ENCODE measurements at places on chromosomes 2 and 18.

DNA sequence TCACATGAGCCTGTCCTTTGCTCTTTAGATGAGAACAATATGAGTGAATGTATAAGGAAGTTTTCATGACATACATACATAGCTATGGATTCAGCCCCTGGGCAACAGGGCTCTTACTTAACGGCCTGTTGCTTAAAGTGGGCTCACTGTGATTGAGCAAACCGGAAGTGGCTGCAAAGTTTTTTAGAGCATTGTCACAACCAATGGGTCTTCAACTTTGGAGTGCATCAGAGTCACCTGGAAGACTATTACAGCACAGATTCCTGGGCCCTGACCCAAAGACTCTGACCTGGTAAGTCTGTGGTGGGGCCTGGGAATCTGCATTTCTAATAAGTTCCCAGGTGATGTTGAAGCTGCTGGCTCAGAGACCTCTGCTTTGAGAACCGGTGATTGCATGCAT is 106.3 kb upstream of the SEC11C start:
- no peak for DNase-seq

- DNase-seq: no peak
Measured at GRCh38 chr2:108855194-108855593, 68.6 kb downstream of the CCDC138 start.

- DNase-seq: no peak
Measured at GRCh38 chr2:216181351-216181750, 72.2 kb downstream of the XRCC5 start.

DNA sequence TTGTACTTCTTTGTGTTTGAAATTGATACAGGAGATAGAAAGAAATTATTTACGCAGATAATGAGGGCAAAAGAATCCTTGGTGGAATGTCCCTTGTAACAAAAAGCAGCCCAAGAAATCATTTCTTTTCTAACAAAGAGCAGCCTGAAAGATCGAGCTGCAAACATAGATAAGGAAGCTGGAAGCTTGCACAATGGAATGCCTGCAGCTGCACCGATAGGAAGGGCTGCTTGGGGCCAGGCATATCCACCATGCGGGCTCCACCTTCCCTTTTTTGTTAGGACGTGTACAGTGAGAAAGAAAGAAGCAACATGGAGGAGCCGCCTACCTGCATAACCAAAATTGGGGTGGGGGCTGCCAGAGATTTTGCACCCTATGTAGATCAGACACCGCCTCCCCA is 568.7 kb downstream of the METTL4 start:
- no peak for DNase-seq

- DNase-seq: no peak
Measured at GRCh38 chr18:22846088-22846683, 86.9 kb upstream of the RBBP8 start.

DNA sequence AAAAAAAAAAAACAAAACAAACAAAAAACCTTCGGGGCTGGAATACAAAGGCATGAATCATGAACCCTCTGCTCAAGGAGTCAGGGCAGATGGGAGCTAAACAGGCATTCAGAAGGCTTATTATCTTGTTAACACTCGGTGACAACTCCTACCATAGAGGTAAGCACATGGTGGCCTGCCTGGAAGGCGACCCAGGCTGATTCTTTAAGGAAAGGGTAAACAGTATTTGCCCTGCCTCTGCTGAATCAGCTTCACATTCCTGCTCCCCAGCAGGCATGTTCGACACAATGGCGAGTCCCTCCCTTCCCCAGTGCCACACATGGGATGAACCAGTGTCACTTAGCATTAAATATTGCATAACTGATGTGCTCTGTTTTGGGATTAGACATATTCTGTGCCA is 191.9 kb downstream of the ARL4C start:
- DNase-seq: no peak

GRCh38 chr2:71833855-71834560 is 313.7 kb downstream of the CYP26B1 start:
- DNase-seq: no peak

DNA sequence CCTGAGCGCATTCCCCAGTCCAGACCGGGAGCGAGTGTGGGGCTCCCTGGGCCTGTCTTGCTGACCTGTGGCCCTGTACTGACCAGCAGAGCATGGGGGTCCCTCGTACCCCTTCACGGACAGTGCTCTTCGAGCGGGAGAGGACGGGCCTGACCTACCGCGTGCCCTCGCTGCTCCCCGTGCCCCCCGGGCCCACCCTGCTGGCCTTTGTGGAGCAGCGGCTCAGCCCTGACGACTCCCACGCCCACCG is 5.3 kb downstream of the NEU4 start:
- no peak for DNase-seq

- DNase-seq: no peak
Measured at GRCh38 chr2:99710721-99711120, 220.9 kb upstream of the REV1 start.

DNA sequence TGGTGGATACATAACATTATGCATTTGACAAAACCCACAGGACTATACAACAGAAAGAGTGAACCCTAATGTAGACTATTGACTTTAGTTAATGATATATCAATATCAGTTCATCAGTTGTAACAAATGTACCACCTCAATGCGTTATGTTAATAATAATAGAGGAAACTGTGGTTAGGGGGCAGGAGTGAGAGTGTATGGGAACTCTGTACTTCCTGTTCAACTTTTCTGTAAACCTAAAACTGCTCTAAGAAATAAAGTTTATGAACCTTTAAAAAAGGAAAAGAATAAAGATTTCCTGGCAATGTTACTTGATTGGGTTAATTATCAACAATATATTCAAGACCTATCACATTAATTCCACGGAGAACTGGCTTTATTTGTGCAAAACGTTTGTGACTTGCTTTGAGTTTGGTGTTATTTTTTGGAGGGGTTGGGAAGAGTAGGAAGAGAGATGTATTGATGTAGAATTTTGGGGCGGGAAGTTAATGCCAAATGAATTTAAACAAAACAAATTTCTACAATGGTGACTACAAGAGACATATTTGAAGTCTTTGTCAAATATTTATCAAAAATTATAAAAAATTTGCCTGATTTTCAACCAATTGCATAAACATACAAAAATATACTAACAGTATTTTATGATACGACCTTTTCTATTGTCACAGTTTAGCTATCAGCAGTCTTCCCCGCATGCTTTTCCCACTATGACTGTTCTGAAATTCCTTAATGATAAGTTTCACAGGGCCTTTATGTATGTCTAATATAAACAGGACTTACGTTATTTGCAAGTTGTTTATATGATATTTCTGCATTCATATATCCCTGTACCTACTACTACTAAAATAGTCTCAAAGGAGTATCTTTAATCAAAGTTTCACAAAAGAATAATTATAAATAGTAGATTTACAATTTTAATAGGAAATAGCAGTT is 2.1 kb upstream of the RTN4 start:
- DNase-seq: no peak

DNA sequence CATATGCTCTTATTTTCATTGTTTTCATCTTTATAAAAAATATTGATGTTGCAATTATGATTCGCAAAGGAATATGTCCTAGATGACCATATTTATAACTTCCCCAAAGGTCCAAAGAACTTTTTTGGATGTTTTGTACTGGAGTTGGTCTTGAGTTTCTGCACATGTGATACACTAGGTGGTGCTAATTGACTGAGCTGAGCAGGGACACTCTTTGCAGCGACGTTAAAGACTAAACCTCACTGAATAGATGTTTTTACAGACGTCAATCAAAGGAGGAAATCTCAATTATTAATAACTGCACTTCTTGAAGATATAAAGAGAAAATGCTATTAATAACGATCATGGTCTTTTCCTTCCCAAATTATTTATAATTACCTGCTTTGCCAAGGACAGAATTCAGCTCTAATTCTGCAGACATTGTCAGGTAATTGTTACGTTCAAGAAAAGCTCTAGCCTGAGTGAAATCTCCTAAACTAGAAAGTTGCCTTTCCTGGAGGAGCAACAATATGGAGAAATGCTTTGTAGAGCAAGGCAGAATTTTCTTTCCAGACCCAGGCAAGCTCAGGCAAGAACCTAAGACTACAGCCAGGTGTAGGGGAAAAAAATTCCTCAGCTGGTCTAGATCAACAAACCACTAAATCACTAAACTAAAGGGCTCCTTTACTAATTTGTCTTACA is 119.3 kb upstream of the RBBP8 start:
- DNase-seq: no peak

DNA sequence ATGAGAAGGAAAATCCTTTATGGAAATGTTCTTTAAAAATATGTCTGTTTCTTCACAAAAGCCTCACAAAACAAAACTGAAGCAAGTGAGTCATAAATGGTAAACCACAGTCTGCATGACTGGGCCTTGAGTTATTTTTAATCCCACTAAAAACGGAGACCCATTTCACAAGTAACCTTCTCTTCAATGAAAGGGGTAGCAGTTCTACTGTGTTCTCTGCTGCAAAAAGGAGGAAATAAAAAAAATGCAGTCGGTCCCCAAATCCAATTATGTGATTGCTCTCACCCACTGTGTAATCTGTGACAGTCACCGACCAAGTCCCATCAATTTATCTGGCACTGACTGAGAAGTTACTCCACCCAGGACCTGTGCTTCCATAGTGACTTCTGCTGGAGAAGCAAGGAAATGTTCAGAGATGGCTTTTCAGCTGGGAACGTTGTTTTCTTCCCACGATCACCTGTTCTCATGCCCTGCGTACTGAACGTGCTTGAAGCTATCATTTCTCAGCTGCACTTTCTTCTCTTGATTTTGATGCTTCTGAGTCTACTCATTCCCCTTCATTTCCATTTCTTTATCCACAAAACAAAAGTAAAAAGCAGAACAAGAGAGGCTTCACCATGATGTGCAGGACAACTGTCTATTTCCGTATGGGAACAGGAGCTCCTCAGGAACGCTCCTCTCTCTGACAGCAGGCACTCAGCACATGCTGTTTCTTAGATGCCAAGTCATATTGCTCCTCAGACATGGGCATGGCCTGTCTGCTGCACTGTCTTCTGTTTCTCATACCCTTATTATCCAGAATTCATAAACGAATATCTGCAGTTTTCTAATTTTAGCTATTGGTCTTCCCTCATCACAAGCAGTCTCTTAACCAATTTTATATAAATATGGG is 80.0 kb upstream of the TMEM200C start:
- no peak for DNase-seq

DNA sequence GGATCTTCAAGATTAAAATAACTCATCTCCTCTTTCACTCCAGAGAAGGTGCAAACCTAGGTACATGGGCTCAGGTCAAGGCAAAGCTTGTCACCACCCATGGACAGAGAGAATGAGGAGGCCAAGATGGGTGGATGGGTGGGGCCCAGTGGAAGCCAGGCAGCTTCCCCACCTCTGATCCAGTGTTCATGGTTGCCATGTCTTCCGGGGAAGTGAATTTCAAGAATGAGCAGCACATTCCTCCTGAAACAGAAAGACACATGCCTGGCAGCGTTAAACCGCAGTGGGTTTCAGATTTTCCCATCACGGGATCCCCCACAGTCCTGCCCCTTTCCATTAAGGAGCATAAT is 301.7 kb downstream of the EIPR1 start:
- no peak for DNase-seq

GRCh38 chr2:75607400-75607798 is 39.2 kb upstream of the MRPL19 start:
- no peak for DNase-seq

GRCh38 chr2:66661253-66662173 is 226.6 kb downstream of the MEIS1 start:
- no peak for DNase-seq

- no peak for DNase-seq
Measured at GRCh38 chr2:65345631-65346030, 86.8 kb downstream of the SPRED2 start.

GRCh38 chr2:119760956-119761275 is 1.2 kb downstream of the PTPN4 start:
- no peak for DNase-seq

- DNase-seq: no peak
Measured at GRCh38 chr2:104866883-104867812, 13.2 kb downstream of the POU3F3 start.

GRCh38 chr2:237182422-237183123 is 96.9 kb downstream of the COPS8 start:
- no peak for DNase-seq

DNA sequence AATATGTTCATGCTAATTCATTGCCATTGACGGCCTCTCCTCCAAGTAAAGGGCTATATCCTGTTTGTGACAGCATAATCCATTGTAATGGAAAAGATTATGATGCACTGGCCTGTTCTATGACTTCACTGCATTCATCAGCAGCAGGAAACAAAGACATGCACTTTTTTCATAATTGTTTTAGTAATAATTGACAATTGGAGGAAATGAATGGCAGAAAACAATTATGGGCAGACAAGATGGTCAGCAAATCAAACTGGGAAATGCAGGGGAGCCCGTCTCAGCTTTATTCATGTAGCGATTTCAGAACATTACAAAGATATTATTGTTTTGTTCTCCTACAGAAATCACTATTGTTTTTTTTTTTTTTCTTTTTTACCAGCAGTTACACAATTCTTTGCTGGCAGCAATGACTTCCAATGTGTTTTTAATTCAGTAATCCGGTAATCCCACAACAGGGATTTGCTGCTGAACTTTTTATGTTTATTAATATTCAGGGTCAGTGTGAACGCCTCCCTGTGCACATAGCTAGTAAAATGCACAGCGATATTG is 33.8 kb upstream of the RASGRP3 start:
- DNase-seq: no peak

- no peak for DNase-seq
Measured at GRCh38 chr2:84969511-84970209, 1.3 kb upstream of the KCMF1 start.

- no peak for DNase-seq
Measured at GRCh38 chr2:211741966-211742365, 796.6 kb downstream of the ERBB4 start.

- no peak for DNase-seq
Measured at GRCh38 chr2:133817680-133818566, 249.7 kb upstream of the NCKAP5 start.

- DNase-seq: no peak
Measured at GRCh38 chr18:48360376-48361021, 48.7 kb downstream of the ZBTB7C start.

DNA sequence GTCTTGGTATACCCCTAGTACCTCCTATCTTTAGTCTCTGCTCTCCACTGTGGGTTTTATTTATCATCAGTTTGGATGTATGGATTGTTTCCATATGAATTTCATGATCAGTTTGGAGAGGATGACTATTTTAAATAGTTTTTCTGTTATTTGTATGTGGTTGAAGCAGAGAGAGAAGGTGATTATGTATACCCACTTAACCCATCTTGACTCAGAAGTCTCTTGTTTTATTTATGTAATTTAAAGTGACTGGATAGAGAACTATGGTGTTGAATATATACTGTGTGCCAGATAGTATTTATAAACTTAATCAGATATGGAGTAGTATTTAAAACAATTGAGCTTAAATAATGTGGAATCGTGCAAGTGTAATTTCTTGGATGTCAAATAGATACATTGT is 39.9 kb downstream of the SMAD4 start:
- no peak for DNase-seq

DNA sequence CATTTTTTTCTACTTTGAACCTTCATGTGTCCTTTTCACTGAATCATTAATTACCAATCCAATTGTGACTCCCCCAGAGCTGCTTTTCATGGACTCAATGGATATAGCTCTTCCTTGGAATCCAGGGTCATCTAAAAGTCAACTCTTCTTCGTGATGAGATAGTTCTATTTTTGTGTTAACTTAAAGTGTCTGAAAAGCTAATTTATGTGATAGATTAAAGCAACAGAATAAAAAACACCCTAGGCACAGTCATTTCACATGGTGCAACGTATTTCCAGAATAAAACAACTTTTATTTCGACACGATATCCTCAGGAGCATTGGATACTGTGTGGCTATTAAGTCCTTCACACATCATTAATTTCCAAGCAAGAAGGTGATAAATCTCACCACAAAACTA is 250.6 kb upstream of the SPHKAP start:
- DNase-seq: no peak

GRCh38 chr2:40466935-40467572 is 15.2 kb upstream of the SLC8A1 start:
- no peak for DNase-seq

Measured in SK-N-MC (cell line).